ENCODE measurements at places on chromosomes 11 and 22.

GRCh38 chr11:125379981-125380380, 116.1 kb downstream of the FEZ1 start:
- H3K36me3 ChIP-seq, result no peaks in the 10 kb centered on the region
- no peak overlapping the region for H3K4me3 ChIP-seq
- DNase-seq, result no peak
- H3K4me1 ChIP-seq, result no peaks in the 10 kb centered on the region
- no peak overlapping the region for H3K27ac ChIP-seq

GRCh38 chr11:60842668-60843600, 1.0 kb downstream of the CCDC86 start:
- no peaks in the 10 kb centered on the region for H3K27me3 ChIP-seq
- peaks cover 41% of the 10 kb centered on the region for H3K4me1 ChIP-seq
- peaks cover 22% of the 10 kb centered on the region for H3K36me3 ChIP-seq
- H3K27ac ChIP-seq, result peak overlapping the region; percentile 92
- DNase-seq, result no peak
- peak overlapping the region; percentile 90 for H3K4me3 ChIP-seq

- no peak overlapping the region for H3K27ac ChIP-seq
- DNase-seq, result no peak
- H3K4me1 ChIP-seq, result peaks cover 39% of the 10 kb centered on the region
- no peaks in the 10 kb centered on the region for H3K27me3 ChIP-seq
- H3K4me3 ChIP-seq, result no peak overlapping the region
- H3K36me3 ChIP-seq, result peaks cover 97% of the 10 kb centered on the region
Measured at GRCh38 chr11:35192347-35192746, 53.4 kb downstream of the CD44 start.

GRCh38 chr22:44325718-44326490, 13.2 kb upstream of the SHISAL1 start:
- no peak overlapping the region for H3K27ac ChIP-seq
- H3K4me1 ChIP-seq, result peaks cover 31% of the 10 kb centered on the region
- H3K27me3 ChIP-seq, result peaks cover 61% of the 10 kb centered on the region
- no peak for DNase-seq

GRCh38 chr22:47547881-47548650, 785.6 kb downstream of the TBC1D22A start:
- H3K27ac ChIP-seq, result no peak overlapping the region
- peak; percentile 10 for DNase-seq
- H3K27me3 ChIP-seq, result no peaks in the 10 kb centered on the region
- no peaks in the 10 kb centered on the region for H3K36me3 ChIP-seq

DNA sequence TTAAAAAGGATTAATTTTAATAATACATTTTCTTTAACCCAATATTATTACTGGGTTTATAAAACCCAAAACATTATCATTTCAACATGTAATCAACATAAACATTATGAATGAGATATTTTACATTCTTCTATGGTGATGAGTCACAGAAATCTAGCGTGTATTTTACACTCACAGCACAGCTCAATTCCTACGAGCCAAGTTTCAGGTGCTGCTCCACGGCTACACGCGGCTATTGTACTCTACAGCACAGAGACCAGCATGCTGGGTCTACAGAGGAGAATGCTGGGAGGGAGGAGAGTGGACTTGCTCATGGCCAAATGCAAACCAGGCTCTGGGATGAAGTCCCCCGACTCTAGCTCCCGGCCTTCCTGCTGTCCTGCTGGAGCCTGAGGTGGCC, 72.0 kb upstream of the LMO1 start:
- H3K27me3 ChIP-seq, result peaks cover 5% of the 10 kb centered on the region
- H3K4me1 ChIP-seq, result no peaks in the 10 kb centered on the region
- H3K27ac ChIP-seq, result no peak overlapping the region
- no peaks in the 10 kb centered on the region for H3K36me3 ChIP-seq
- H3K4me3 ChIP-seq, result no peak overlapping the region

DNA sequence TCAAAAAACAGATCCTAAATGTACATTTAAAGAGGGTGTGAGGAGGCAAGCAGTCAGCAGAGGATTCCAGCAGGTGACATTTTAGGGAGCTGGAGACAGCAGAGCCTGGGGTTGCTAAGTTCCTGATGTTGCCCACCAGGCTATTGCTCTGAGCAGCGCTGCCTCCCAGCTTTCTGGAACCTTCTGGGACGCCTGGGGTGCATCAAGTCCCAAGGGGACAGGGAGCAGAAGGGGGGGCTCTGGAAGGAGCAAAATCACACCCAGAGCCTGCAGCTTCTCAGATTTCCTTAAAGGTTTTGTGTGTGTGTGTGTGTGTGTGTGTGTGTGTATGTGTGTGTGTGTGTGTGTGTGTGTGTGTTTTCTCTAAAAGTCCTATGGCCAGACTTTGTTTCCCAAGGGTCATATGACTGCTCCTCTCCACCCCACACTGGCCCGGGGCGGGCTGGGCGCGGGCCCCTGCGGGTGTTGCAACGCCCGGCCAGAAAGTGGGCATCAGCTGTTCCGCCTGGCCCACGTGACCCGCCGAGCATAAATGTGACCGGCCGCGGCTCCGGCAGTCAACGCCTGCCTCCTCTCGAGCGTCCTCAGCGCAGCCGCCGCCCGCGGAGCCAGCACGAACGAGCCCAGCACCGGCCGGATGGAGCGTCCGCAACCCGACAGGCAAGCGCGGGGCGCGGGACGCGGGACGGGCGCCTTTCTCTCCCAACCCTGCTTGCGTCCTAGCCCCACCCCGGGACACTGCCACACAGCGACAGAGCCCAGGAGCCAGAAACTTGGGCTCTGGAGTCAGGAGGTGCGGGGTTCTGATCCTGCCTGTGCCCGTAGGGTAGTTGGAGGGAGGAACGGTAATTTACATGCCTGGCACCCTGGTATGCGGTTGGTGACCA, at the start of gene HMOX1:
Gene HMOX1, plus strand, starts transcription at position 560 of the 887 bp plus-strand sequence. Its CDS starts 78 bp downstream, at position 638.
- H3K27ac ChIP-seq, result no peak within 1 kb of the TSS
- DNase-seq, result peak; percentile 71
- peak within 1 kb of the TSS; percentile 15 for H3K4me3 ChIP-seq
- peaks cover 29% of the 10 kb centered on the region for H3K27me3 ChIP-seq

DNA sequence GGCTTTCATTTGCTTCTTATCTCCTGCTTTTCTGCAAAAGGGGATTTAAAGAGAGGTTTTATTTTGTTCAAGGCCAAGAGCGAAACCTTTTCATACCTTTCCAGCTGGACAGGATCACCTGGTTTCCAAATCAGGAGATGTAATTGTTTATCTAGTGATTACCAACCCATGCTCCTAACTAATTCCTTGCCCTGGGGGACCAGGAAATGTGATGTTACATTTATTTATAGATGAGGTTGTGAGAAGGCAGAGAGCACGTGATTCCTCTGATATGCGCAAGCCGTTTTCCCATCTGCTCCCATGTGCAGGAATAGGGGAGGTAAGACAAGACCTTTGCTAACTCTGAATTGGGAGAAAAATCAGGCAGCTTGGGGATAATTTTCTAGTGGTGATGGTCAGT, 507.2 kb upstream of the LARGE1 start:
- H3K27ac ChIP-seq, result no peak overlapping the region
- no peaks in the 10 kb centered on the region for H3K36me3 ChIP-seq
- DNase-seq, result no peak
- H3K4me3 ChIP-seq, result no peak overlapping the region
- no peaks in the 10 kb centered on the region for H3K27me3 ChIP-seq

DNA sequence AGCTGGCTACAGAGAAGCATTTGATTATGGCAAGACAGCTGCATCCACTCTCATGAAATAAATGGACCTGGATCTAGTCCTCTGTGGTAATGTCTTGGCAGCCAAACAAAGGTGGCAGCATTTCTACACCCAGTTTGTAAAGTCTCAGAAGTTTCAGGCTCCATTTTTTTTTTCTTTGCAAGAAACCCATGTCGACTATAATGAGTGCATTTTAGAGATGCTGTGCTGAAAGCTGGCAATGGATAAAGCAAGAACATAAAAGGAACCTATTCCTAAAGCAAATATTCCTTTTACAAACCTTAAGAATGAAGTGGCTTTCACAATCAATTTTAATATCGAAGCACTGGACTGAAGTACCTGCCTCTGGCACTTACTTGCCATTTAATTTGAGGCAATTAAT, 33.5 kb downstream of the THAP12 start:
- no peak overlapping the region for H3K4me3 ChIP-seq
- peaks cover 32% of the 10 kb centered on the region for H3K36me3 ChIP-seq
- no peak for DNase-seq
- no peaks in the 10 kb centered on the region for H3K4me1 ChIP-seq

DNA sequence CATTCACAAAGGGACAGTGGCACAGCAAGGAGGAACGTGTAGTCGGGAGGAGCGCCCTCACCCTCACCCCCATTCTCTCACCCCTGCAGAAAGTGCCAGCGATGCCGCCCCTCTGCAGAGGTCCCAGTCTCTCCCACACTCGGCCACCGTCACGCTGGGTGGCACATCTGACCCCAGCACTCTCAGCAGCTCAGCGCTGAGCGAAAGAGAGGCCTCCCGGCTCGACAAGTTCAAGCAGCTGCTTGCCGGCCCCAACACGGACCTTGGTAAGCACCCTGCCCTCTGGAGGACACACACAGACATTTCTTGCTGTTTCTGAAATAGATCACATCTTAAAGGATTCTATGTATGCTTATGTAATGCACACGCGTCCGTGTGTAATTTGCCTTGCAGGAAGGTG, 34.9 kb downstream of the TBC1D22A start:
- no peak overlapping the region for H3K4me3 ChIP-seq
- peak overlapping the region; percentile 34 for H3K27ac ChIP-seq
- H3K4me1 ChIP-seq, result peaks cover 26% of the 10 kb centered on the region
- no peaks in the 10 kb centered on the region for H3K27me3 ChIP-seq
- peaks cover 64% of the 10 kb centered on the region for H3K36me3 ChIP-seq

DNA sequence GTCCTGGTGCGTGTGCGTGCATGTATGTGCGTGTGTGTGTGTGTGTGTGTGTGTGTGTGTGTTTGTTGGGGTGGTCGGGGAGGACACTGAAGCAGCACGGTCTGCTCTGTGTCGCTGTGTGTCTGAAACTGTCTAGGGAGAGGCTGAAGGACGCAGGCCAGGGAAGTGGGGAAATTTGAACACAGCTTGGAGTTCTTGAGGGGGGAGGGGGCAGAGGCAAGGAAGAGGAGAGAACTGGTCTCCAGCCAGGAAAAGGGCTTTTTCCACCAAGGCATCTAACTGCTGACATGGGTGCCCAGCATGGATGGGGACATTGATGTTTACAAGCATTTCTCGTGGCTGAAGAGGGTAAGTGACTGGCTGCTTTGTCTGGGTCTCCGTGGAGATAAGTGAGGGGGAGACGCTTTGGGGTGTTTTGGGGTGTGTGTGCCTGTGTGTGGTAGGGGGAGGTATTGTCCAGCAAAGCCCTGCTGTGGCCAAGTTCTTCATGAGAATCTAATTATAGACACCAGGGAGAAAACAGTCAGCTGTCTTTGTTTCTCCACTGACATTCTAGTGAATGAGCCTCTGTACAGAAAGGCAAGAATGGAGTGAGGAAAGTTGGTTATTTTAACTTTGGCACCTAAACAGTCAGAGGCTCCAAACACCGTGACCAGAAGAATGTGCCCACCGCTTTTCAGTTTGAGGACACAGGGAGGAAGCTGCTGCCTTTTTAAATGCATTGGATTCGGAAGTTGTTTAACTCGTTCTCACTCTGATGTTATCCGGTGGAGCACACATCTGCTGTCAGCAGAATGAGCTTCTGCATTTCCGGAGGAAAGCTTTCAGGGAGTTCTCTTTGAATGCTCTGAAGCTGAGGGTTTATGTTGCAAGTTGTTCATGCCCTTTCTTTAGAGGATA, 63.7 kb downstream of the PPFIBP2 start:
- peak; percentile 40 for DNase-seq
- H3K27me3 ChIP-seq, result peaks cover 41% of the 10 kb centered on the region
- no peaks in the 10 kb centered on the region for H3K36me3 ChIP-seq

DNA sequence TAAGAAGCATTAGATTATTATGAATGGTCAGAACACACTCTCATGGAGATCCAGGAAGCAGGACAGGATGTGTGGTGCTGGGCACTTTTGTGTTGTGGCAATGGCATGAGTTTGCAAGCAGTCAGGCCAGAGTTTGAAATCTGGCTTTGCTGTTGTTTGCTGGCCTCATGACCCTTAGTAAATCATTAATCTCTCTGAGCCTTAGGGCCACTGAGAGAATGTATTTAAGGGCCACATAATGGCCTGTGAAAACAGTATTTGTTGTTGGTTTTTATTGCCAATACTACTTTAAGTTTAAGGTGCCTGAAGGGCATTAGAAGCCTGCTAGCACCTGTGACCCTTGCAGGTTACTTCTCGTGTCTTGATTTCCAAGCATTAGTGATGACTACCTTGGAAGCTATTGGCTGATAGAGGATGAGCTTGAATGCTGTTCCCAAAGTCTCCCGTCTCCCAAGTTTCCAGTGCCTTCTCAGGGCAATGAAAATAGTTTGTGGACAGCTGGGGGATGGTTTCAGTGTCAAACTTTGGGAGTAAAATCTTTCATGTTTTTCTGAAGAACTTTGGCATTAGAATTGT, 24.6 kb downstream of the STIM1 start:
- no peak overlapping the region for H3K4me3 ChIP-seq
- no peaks in the 10 kb centered on the region for H3K36me3 ChIP-seq
- no peaks in the 10 kb centered on the region for H3K27me3 ChIP-seq
- peak overlapping the region; percentile 73 for H3K27ac ChIP-seq
- DNase-seq, result no peak
- H3K4me1 ChIP-seq, result peaks cover 73% of the 10 kb centered on the region

DNA sequence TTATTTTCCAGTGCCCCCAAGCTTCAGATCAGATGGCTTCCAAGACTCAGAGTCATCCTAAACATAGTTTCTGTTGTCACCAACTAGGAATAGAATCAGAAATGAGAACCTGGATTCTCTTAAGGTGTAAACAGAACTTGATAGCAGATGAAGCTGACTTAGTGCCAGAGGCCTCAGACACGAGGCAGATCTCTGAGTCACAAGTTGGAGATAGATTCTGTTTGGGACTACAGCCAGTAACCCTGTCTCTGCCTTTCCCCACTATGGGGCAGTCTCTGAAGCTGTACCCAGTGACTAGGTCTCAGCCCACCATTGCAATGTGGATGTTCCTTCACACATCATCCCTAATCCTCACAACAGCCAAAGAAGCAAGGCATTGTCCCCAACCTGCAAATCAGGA, 25.4 kb downstream of the NEU3 start:
- peaks cover 13% of the 10 kb centered on the region for H3K36me3 ChIP-seq
- no peaks in the 10 kb centered on the region for H3K27me3 ChIP-seq
- no peak overlapping the region for H3K4me3 ChIP-seq
- H3K4me1 ChIP-seq, result no peaks in the 10 kb centered on the region
- no peak for DNase-seq

GRCh38 chr11:33931067-33931466, 39.2 kb upstream of the LMO2 start:
- peaks cover 2% of the 10 kb centered on the region for H3K4me1 ChIP-seq
- H3K4me3 ChIP-seq, result no peak overlapping the region
- H3K27me3 ChIP-seq, result peaks cover 20% of the 10 kb centered on the region
- peaks cover 3% of the 10 kb centered on the region for H3K36me3 ChIP-seq
- DNase-seq, result no peak
- no peak overlapping the region for H3K27ac ChIP-seq

DNA sequence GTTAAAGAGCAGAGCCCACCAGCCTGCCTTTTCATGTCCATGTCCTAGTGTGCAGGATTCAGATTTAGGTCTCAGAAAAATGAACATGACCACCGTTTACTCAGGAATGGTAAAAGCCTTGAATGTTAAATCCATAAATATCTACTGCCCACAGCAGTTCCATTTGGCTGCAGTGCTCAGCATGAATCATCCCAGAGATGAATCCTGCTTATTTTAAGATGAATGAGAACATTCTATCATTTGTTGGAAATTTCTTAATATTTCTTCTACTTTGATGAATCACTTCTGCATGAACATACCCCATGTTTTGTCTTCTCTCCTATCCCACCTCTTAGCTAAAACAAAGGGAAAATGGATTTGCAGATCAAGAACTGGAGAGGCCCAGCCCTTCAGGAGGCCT, 47.5 kb upstream of the AQP11 start:
- no peaks in the 10 kb centered on the region for H3K4me1 ChIP-seq
- DNase-seq, result no peak
- no peak overlapping the region for H3K4me3 ChIP-seq
- H3K27ac ChIP-seq, result no peak overlapping the region

All from activated CD8-positive, alpha-beta T cell treated with anti-CD3 and anti-CD28 coated beads, Interleukin-2, amount 10 ng/mL, durations not matched to agents 7 days and 5 days (primary cell).